ENCODE measurements at places on chromosomes 2 and 18.
A peak's percentile ranks its signal among the peaks of the same experiment; 100 is the strongest.

DNA sequence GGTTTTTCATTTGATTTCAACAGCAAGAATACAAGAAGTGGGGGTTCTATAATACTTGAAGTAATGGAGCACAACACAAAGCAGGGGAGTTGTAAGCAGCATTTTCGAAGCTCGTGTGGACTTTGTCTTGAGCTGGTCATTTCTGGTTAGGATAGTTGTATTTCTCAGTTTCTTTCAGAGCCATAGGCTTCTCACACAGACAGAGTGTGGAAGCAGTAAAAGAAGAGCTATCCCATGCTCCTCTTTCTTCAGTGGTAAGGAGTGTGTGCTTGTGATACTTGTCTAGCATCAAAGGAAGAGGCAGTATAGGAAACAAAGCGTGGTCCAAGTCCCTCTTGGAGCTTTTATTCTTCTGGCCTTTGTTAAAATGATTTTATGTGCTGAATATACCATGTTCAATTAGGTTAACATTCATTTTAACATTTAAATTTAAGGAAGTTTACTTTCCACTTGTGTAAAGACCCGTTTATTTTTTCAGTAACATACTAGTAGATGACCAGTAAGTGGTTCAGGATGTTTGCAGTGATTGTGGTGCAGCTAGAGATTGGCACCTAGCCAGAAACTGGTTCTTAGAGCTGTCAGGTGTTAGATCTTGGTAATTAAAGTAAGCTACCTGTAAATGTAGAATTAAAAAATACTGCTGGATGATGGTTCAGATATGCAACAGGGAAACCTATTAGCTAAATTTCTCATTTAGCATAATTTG is 14.6 kb downstream of the CCNYL1 start:
- H3K27ac ChIP-seq: no peak overlapping the region
- H3K4me1 ChIP-seq: peaks cover 35% of the 10 kb centered on the region
- H3K36me3 ChIP-seq: no peaks in the 10 kb centered on the region
- no peak for DNase-seq
- H3K27me3 ChIP-seq: no peaks in the 10 kb centered on the region

GRCh38 chr2:106642679-106643078 is 155.5 kb downstream of the CD8B2 start:
- H3K27me3 ChIP-seq: peaks cover 3% of the 10 kb centered on the region
- no peaks in the 10 kb centered on the region for H3K4me1 ChIP-seq
- no peaks in the 10 kb centered on the region for H3K36me3 ChIP-seq
- DNase-seq: no peak

- H3K27me3 ChIP-seq: no peaks in the 10 kb centered on the region
- H3K4me1 ChIP-seq: peaks cover 4% of the 10 kb centered on the region
- no peak overlapping the region for H3K4me3 ChIP-seq
Observed at GRCh38 chr2:201109186-201109585, 6.8 kb upstream of the CFLAR start.

GRCh38 chr2:181523756-181524155 is 66.6 kb downstream of the ITGA4 start:
- no peak overlapping the region for H3K4me3 ChIP-seq
- no peaks in the 10 kb centered on the region for H3K4me1 ChIP-seq
- no peaks in the 10 kb centered on the region for H3K27me3 ChIP-seq
- peaks cover 29% of the 10 kb centered on the region for H3K36me3 ChIP-seq

DNA sequence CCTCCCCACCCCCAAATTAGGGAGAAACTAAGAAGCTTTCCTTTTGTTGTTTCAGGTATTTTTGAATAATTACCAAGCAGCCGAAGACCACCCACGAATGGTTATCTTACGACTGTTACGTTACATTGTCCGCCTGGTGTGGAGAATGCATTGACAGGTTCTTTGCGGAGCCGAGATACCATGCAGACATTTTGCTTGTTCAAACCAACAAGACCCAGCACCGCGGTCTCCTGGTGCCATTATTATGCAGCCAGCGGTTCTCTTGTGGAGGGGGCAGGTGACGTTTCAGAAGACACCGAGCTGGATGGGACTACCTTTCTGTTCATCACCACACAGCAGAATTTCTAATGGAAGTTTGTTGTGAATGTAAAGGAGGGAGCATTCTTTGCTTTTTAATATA is 43.4 kb downstream of the BCL2L11 start:
- peaks cover under 1% of the 10 kb centered on the region for H3K27me3 ChIP-seq
- DNase-seq: no peak
- peaks cover 42% of the 10 kb centered on the region for H3K4me1 ChIP-seq

GRCh38 chr2:221448844-221449390 is 123.2 kb downstream of the EPHA4 start:
- no peak overlapping the region for H3K4me3 ChIP-seq
- no peaks in the 10 kb centered on the region for H3K36me3 ChIP-seq
- H3K4me1 ChIP-seq: peaks cover 4% of the 10 kb centered on the region

DNA sequence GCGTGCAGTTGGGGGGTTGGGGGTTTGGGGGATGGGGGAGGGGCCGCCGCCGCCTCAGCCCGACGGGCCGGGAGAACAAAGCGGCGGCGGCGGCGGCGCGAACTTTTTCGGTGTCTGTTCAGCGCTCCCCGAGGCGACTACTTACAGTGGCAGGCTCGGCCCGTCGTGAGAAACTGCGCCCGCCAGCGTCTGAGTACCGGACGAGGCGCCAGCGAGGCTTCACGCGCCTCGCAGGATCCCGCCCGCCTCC is 172 bp downstream of the PRKD3 start:
- H3K36me3 ChIP-seq: peaks cover 1% of the 10 kb centered on the region
- no peak overlapping the region for H3K27ac ChIP-seq
- H3K27me3 ChIP-seq: peaks cover 17% of the 10 kb centered on the region
- H3K4me1 ChIP-seq: peaks cover 30% of the 10 kb centered on the region

DNA sequence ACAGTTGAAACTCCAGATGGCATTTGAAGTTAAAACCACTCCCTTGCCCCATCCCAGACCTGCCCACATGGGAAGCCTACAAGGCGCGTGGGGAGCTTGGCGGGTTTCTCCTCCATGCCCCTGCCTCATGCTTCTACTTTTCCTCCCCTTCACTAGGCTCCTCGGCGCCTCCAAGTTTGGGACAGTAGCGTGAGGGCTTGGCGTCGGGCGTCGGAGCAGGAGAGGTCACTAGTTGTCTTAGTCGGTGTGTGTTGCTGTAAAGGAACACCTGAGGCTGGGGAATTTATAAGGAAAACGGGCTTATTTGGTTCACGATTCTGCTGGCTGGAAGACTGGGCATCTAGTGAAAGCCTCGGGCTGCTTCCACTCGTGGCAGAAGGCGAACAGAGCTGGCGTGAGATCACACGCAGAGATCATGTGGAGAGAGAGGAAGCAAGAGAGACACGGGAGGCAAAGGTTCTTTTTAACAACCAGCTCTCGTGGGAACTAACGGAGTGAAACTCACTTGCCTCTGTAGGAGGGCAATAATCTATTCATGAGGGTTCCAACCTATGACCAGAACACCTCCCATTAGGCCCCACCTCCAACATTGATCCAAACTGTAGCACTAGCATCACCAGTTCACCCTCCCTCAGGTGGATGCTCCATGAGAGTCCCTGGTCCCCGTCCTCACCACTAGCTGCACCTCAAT is 25.3 kb downstream of the ITM2C start:
- H3K27ac ChIP-seq: no peak overlapping the region
- H3K4me3 ChIP-seq: no peak overlapping the region
- no peaks in the 10 kb centered on the region for H3K36me3 ChIP-seq

DNA sequence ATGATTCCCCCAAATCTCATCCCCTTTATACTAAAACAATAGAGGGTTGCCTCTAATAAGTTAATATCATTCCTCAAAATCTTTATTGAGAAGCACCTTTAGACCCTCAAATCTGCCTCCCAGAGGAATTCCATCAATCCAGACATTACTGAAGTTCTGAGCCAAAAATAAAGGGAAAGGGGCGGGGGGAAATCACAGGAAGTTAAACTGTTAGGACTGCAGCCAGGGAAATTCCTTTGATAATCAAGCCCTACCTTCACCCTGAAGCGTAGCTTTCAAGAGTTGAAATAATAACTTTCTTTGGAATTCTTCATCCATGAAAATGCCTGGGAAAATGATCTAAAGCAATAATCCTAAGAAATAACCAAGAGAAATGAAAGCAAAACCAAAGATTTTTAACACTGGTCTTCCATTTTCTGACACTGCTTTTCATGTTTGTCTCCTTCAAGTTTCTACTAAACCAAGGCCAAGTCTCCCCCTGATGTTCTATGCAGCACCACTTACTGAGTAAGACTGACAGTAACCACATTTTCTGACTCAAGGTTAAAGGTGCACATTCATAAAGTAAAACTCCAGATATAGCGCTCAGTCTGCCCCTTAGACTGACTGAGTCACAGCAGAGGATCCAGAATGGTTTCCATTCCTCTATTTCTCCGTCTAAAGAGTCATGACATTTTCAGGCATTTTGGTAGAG is 78.2 kb downstream of the TCF4 start:
- no peaks in the 10 kb centered on the region for H3K27me3 ChIP-seq
- no peak overlapping the region for H3K27ac ChIP-seq
- no peaks in the 10 kb centered on the region for H3K36me3 ChIP-seq
- peak; percentile 6 for DNase-seq

DNA sequence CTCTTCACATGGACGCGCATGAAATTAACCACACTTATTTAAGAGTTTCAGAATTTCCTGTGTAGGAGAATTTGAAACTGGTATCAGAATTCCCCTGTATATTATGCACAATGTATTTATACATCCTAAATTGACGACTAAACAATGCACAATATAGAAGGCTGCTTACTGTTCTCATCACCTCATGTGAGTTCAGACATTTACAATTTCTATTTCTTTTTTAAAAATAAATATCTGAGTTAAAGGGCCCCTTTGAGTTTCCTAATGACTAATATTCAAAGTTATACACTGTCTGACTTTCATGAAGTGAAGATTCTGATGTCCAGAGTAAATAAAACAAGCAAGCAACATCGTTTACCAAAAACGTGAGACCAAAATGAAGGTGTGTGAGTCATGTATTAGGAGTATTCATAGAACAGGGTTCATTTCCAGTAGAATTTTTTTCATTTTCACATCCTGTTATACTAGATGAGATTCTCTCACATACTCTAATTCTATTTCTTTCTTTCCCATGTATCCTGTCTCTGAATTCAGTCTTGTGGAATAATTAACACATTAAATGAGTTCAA is 406.2 kb downstream of the NUP35 start:
- no peaks in the 10 kb centered on the region for H3K27me3 ChIP-seq
- no peak overlapping the region for H3K4me3 ChIP-seq
- no peak for DNase-seq
- no peaks in the 10 kb centered on the region for H3K4me1 ChIP-seq
- no peaks in the 10 kb centered on the region for H3K36me3 ChIP-seq

DNA sequence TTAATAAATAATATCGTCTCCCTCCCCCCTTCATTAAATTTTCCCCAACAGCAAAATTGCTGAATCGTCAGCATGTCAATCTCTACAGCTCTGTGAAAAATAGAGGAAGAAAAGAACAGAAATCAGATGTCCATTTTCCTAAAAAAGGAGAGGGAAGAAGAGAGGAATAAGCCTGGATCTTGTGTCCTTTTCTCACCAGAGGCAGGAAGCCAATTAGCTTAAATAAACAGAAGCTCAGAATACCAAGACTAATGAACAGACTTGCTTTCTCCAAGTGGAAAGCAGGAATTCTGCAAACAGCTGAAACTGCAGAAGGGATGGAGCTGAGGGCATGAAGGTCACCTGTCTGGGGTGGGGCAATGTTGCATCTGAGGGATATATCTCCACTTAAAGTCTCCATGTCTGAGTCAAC is 265.7 kb downstream of the CCDC85A start:
- no peak overlapping the region for H3K4me3 ChIP-seq
- no peak for DNase-seq
- H3K27me3 ChIP-seq: no peaks in the 10 kb centered on the region
- no peaks in the 10 kb centered on the region for H3K36me3 ChIP-seq
- H3K27ac ChIP-seq: no peak overlapping the region

- H3K36me3 ChIP-seq: peaks cover 9% of the 10 kb centered on the region
- peak; percentile 51 for DNase-seq
- H3K27ac ChIP-seq: peak overlapping the region; percentile 84
- H3K27me3 ChIP-seq: no peaks in the 10 kb centered on the region
- no peak overlapping the region for H3K4me3 ChIP-seq
Observed at GRCh38 chr2:3461801-3462492, 57.4 kb downstream of the ADI1 start.

GRCh38 chr2:82748653-82749052 is 1710.4 kb downstream of the SUCLG1 start:
- no peak for DNase-seq
- H3K4me1 ChIP-seq: no peaks in the 10 kb centered on the region
- no peaks in the 10 kb centered on the region for H3K27me3 ChIP-seq
- no peak overlapping the region for H3K27ac ChIP-seq
